ENCODE measurements at places on chromosomes 4 and X.

DNA sequence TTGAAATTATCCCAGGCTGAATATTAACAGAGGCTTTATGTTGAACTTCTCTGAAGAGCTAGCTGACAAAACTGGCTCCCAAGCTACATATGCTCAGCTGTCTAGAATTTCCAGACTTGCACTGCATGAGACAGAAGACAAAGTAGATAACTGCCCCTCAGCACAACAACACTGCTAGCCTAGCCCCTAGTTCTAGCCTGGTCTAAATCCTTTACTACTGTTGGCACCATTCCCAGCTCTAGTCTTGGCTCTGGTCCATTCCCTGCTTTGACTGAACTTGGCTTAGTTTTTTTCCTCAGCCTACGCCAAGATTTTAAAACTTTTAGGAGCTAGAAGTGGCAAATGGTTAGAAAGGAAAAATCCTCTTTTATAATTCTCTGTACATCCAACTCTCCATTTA is 7.6 kb upstream of the OPHN1 start:
- no peak for DNase-seq

- DNase-seq = no peak
Observed at GRCh38 chr4:8532245-8532781, 47.9 kb upstream of the GPR78 start.

DNA sequence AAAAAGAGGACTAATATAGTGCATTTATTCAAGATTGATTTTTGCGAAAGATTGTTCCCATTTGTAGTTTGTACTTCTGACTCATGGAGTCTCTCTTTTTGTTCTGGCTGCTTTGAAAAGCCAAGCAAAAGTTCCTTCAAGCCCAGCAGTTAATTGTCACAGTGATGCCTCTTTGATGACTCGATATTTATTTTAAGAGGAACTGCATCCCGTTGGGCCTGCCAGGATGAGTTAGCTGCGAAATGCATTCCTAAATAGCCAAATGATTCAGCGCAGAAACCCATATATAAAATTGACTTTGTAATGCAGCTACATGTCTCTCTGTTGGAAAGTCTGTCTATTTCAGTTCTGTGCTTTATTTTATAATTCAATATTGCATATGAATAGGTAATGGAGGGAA is 295.1 kb downstream of the GBA3 start:
- no peak for DNase-seq

DNA sequence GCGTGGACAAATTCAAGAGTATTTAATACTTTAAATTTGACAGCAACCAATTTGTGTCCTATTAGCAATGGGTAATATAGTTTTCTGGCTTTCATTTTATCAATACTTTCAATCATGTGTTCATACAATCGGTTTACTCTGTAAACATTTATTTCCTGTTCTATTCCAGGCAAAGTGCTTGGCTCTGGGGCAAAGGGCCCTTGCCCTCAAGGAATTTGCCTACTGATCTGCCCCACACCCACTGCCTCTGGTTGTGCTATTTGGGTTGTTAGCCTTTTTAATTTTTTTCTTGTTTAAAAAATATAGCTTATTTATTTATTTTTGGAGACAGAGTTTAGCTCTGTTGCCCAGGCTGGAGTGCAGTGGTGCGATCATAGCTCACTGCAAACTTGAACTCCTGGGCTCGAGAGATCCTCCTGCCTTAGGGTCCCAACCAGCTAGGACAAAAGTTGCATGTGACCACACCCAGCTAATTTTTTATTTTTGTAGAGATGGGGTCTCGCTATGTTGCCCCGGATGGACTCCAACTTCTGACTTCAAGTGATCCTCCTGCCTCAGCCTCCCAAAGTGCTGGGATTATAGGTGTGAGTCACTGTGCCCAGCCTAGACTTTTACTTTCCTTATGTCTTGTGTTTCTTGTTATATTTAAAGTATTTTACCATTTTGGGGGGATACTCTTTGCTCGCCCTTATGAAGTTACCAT is 30.7 kb upstream of the CBR4 start:
- no peak for DNase-seq

DNA sequence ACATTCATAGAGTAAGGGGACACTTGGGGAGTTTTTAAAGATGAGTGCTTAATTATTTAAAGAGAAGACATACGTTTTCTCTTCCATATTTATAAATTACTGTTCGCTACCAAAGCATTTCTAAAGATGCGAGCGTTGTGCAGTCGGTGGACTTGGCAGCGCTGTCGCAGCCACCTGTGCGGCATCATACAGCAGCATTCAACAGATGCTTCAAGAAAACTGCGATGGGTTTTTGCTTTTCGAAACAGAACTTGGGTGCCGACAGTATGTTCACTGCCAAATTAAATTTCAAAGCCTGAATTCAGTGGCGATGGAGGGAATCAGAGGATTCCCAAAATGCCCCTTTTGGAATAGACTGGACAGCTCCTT is 1.6 kb upstream of the HTR2C start:
- no peak for DNase-seq

GRCh38 chrX:17700976-17701375 is 36.3 kb upstream of the SCML1 start:
- no peak for DNase-seq

DNA sequence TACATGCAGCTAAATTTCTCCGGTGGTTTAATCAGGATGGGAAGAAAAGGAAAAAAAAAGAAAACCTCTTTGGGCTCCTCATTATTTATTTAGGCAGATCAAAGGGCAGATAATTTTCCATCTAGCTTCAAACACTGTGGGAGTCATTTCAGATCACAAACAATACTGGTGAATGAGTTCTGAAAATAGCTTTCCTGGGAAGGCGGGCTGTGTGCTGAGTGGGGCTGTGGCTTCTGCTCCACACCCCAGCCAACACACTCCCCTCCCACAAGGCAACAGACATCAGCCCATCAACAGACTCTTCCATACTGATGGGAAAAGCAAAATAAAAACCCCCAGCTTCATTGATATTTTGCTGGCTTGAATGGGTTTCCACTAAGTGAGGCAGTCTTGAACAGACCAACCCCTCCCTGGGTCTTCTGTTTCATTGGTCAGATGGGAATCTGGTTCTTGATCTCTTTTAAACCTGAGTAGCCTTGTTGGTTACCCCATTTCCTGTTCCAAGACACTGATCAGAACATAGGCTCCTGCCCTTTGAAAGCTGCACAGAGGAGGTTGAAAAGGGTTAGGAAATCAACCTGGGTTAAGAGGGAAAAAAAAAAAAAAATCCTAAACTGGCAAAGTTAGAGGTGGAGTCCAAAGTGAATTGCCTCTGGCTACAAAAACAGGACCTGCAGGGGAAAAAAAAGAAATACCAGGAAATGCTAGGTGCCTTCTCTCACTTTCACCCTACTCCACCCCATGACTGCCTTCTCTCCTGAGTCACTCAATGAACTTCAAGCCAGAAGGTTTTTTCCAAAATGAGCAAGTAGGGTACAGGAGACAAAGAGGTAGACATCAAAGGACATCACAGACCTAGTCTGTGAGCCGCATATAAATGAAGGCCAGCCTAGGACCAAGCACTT is 20.0 kb downstream of the AMOT start:
- DNase-seq = no peak

DNA sequence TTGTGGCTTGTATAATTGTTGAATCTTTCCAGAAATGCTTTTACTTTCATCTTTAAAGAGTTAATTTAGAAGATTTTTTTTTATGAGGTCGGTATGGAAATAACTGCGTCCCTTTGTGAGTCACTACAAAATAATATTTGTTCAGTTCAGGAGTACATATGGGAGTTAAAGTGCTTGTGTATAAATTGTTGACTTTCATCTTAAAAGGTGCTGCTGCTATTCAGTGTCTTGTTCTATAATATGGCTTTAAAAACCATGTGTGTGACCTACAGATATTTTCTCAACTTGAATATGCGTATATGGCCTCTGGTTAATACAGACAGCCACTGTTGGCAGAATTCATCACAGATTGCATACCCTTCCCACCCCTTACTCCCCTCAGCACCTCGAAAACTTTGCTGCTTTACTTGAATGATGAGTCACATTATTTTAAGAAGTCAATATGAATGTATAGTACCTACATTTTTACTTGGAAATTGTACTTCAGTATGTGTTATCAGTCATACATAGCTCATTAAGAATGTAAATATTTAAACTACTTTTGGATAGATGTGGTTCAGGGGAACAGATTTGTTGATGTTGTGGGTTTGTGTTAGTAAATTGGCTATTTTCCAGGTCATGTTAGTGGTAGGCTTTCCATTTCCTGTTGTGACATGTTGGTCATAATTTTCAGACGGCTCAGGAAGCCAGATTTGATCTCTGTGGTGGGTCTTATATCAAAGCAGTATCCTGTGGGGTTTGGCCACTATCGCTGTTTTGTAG is 1.5 kb downstream of the CLCN3 start:
- no peak for DNase-seq

- DNase-seq = no peak
Observed at GRCh38 chr4:93384887-93385286, 443.7 kb upstream of the ATOH1 start.

- no peak for DNase-seq
Observed at GRCh38 chrX:18468599-18468998, 43.2 kb downstream of the CDKL5 start.

DNA sequence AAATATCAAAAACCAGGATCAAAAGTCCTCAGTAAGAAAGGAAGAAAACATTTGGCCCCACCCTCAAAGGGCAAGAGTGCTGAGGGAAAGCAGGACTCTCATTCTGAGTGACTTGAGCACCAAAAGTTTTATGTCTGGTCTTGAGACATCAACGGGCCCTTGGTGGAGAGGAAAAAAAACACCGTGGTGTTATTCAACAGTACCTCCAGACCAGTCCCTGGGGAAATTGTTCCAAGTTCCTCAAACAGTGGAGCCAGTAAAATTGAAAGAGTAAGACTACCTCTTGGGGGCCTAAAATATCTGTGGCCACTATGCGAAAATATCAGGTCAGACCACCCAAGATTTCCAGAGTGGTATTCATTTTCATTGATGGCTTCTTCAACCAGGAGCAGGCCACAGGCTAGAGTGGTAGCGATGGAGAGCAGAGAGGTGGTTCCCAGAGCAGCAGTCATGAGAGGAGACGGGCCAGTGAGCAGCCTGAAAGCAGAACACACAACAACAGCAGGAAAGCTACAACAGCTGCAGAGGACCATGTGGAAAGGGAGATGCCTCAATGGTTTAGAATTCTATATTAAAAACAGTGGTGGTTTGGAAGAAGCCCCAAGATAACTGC is 63.7 kb upstream of the RPL34 start:
- no peak for DNase-seq

DNA sequence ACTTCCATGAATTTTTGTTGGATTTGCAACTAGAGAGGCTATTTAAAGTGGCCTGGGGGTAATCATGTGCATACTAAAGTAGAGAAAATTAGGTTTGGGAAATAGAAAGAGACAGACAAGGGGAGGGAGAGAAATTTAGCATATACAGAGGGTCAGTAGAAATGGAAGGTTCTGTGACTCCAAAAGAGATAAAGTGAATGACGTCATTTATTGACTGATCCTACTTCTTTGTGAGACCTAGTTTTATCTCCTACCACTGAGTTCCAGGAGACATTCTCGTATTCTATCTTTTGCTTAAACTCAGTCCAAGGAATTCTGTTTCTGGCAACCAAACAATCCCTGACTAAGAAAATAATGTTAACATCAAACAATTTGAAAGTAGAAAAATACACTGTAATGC is 42.4 kb upstream of the FREM3 start:
- DNase-seq = no peak

- no peak for DNase-seq
Observed at GRCh38 chr4:81617545-81617944, 145.8 kb upstream of the RASGEF1B start.

DNA sequence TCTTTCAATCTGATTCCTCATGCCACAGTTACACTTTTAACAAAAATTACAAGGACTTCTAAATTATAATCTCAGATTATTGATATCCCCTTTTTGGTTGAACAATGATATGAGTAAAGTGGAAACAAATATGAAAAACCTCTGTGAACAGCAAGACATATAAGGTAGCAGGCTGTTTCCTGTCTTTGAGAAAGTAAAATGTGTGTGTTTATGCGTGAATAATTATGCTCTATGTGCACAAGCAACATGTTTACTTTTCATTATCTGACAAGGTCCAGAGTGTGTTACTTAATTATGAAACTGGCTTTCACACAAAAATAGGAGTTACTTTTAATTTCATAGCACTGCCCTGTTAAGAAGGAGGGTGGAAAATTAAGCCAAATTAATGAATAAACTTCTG is 43.1 kb downstream of the DDIT4L start:
- no peak for DNase-seq

DNA sequence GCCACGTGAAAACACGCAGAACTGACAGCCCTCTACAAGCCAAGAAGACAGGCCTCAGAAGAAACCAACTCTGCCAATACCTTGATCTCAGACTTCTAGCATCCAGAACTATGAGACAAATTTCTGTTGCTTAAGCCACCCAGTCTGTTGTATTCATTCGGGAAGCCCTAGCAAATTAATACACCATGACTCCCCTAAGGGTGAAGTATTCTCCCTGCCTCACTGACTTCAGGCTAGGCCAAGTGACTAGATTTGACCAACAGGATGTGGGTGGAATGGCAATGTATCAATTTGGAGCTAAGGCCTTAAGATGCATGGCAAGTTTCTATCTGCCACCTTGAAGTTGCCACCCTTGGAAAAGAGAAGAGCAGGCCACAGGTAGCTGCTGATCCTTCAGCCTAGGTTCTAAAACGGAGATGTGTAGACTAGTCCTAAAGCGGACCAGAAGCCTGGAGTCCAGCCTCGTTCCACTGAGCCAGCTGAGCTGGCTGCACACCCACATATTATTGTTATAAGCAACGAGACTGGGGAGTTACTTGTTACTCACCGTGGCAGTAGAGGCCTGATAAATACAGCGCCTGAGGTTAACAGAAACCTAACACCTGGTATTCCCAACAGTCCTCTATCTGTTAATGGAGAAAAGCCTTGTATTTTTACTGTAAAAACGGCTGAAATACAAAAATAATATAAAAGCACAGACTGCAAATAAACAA is 16.4 kb downstream of the SCARB2 start:
- no peak for DNase-seq

DNA sequence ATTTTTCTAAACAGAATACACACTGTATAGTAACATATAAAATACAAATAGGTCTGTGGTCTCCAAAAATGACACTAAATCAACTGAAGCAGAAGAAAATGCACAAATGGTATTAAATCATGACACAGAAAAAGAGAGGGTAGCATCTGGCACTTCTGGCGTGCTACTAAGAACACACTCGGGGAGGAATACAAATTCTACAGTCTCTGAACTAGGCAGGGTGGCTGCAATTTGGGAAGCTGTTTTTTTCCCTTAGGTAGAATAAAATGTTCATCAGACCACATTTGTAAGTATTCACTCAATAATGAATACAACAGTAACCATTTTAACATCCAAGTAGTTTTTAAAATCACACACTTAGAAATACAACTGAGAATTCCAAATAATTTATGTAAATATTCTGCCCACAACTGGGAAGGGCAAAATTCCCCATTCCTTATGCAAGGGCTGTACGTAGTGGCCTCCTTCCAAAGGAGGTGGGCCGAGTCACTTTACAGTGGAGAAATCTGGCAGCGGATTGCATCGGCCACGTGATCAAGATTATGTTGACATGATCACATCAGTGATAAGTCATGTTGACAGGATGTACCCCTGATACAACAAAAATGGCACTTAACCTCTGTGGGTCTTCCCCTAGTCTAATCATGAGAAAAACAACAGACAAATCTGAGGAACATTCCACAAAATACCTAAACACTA is 101.1 kb downstream of the TSPAN5 start:
- no peak for DNase-seq
